ENCODE measurements at places on chromosomes 13 and 19.

DNA sequence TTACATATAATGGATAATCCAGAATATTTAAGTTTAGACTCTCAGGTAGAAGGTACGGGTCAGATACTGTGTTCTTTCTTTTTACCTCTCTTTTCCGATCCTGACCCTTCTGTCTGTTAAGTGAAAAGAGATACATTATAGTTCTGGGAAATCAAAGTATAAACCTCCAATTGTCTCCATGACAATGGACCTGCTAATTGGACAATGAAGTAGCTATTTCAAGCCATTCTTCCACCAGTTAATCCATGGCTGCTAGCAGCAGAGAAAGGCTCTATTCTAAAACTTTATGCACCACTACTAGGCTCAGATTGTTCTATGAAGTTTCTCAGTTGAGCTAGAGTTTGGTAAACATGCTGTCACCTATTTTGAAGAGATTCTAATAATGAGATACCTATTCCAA lies 8.3 kb upstream of the NBEA start:
- DNase-seq = no peak

- no peak for DNase-seq
Observed at GRCh38 chr19:33358408-33358807, 15.1 kb upstream of the CEBPG start.

- no peak for DNase-seq
Observed at GRCh38 chr13:106034201-106034600, 501.3 kb downstream of the EFNB2 start.

DNA sequence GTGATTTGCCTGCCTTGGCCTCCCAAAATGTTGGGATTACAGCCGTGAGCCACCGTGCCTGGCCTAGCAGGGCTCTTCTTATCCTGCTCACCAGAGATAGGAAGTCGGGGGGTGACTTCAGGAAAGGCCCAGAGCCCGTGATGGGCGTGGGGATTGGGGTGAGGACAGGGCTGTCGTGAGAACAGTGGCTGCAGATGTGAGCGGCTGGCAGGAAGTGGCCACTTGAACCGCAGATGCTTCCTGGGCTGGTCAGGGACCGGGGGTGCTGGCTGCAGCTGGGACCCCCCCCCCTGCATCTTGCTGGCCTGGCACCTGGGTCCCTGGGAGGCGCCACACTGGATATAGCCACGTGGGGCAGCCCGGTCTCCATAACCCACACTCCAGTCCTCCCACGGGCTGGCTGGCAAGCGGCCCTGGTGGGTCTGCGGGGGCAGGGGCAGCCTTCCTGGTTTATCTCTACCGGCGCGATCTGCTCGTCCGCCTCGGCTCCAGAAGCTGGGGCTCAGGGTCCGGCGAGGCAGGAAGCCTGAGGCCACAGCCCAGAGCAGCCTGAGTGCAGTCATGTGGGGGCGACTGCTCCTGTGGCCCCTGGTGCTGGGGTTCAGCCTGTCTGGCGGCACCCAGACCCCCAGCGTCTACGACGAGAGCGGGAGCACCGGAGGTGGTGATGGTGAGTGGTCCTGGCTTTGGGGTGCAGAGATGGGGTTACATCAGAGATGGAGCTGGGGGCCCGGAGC lies at the start of gene F2RL3:
TSS of gene F2RL3 (plus strand) at position 371 of the 737 bp plus-strand sequence. CDS start at position 562, 191 bp downstream.
- no peak for DNase-seq

- no peak for DNase-seq
Observed at GRCh38 chr19:49441210-49441959, at the start of gene SLC17A7. Gene SLC17A7 (minus strand): TSS chr19:49441527. CDS start chr19:49441379, 148 bp downstream.

DNA sequence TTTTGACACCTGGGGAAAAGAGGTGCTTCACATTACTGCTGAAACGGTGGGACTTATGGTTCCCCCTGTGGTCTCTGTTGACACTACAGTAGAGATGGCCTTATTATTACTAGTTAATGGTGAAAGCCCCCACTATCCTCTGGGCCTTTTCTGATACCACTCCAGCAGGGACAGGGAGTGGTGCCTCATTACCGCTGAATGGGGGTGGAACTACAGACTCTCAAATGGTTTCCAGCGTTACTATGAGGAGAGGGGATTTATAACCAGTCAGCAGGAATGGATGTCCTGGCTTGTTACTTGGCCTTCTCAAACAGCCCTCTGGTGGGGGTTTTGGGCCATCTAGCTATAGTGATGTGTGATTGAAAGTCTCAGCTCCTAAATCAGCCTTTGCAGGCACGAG lies 96.7 kb upstream of the DIAPH3 start:
- DNase-seq = no peak

DNA sequence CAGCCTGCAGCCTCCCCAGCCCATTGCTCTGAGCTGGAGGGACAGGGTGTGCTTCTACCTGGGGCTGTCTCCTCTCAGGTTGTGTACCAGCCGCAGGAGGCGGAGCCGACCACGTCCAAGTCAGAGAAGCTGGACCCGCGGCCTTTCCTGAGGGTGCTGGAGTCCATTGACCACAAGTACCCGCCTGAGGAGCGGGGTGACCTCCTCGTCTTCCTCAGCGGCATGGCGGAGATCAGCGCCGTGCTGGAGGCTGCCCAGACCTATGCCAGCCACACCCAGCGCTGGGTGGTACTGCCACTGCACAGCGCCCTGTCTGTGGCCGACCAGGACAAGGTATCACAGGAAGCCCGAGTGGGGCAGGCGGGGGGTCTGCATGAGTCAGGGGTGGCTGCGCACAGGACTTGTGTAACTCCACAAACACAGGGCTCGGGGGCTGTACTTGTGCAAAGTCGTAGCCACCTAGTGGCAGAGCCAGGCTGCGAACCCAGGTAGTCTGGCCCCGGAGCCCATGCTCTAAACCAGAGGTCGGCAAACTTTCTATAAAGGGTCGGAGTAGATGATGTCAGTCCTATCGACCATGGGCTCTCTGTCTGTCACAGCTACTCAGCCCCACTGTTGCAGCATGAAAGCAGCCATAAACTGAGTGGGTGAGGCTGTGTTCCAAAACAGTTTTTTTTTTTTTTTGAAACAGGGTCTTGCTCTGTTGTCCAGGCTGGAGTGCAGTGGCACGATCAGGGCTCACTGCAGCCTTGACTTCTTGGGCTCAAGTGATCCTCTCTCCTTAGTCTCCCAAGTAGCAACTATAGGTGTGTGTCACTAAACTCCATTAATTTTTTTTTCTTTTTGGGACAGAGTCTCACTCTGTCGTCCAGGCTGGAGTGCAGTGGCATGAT lies 8.9 kb downstream of the DHX34 start:
- DNase-seq = no peak

DNA sequence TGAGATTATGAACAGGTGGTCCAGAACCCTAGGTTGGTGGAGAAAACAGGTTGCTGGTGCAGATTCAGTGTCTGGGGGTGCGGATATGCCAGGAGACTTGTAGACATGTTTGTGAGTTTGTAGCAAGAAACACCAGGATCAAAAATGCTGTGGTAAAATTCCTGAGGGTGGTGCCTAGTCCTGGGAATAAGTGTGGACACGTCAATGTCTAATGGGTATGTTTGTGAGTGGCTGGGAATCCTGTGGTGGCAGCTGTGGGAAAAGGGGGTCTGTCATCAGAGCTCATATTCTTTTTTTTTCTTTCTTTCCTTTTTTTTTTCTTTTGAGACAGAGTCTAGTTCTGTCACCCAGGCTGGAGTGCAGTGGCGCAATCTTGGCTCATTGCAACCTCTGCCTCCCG lies 7.2 kb downstream of the ZNF708 start:
- DNase-seq = no peak

GRCh38 chr13:35741657-35742056 lies 265.2 kb upstream of the MAB21L1 start:
- no peak for DNase-seq

GRCh38 chr13:27405546-27406134 lies 18.8 kb upstream of the GTF3A start:
- no peak for DNase-seq
